GM20000 (cell line): ENCODE measurements at places on chromosomes 12 and 14.

DNA sequence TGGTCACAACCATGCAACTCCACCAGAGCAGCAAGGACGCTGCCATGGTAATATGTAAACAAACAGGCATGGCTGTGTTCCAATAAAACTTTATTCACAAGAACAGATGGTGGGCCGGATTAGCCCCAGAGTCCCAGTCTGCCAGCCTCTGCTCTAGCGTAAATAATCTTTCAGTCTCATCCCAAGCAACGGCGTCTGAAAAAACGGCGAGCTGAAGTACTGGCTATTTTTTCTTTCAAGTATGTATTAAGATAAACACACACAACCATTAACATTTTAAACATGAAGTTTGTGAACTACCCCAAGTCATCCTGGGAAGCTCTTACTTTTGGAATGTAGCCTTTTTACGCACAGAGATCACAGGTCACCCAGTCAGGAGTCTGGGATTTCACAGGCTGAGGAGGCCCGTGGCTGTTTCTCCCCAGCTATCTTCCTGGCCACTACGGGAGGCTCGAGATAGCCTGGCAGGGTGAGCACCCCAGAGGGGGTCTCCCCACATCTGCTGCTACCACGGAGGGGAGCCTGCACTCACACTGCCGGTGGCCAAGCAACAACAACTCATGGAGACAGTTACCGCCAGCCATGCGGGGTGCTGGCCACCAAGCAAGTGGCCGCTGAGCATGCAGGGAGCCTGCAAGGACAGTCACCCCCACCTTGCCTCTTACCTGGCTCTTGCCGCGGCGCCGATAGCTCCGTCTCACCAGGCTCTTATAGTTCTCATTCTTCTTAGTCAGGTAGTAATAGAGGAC, 124.6 kb downstream of the RFLNA start:
- no peak for DNase-seq

- DNase-seq, result no peak
These were observed 145.8 kb downstream of the GRIN2B start for GRCh38 chr12:13835652-13836051.

GRCh38 chr14:99481745-99482099, 513 bp downstream of the CCNK start:
- DNase-seq, result no peak

GRCh38 chr12:57892232-57892972, 45.9 kb upstream of the CTDSP2 start:
- no peak for DNase-seq

DNA sequence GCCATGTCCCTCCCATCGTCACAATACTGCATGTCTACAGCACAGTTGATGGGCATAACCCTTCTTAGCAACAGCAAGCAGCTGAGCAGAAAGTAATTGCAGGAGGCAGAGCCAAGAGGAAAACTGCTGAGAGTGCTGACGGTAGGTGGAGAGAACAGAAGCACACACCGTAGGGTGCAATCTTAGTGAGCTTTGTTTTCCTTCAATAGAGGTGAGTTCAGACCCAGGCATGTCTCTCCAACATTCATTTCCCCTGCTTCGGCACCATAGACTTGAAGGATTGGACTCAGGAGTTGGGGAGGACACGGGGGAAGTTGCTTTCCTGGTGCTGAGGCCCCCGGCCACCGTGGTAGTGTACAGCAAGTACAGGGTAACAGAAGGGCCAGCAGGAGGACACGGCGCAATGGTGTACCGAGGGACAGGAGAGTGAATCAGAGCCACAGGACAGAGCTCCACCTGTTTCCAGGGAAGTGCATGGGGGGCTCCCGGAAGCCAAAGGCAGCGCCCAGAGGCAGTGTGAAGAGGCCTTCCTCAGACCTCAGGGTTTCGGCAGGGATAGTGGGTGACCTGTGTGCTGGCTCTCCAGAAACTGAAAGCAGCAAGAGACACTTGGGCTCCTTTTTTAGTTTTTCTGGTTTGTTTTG, 36.3 kb upstream of the SINHCAF start:
- no peak for DNase-seq
